ENCODE measurements at places on chromosomes 13 and 19. TPM values are rescaled to one million over a fixed set of nuclear protein-coding genes. Genes with fewer than 3 reads are reported as not detected.
A peak's percentile ranks its signal among the peaks of the same experiment; 100 is the strongest.

DNA sequence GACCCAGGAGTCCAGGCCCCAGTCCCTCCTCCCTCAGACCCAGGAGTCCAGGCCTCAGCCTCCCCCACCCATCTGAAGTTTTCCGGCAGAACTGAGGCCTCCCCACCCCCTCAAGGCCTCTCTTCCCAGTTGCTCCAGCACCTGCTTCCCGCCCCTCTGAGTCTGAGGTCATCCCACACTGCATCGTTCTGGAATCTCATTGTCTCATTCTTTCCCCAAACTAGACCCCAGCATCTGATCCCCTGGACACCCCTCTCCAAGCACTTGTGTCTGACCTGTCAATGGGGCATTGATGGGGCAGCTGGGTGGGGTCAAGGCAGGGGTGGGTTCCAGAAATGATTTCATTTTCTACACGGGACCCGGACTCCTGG is 793 bp upstream of the SBK2 start:
- DNase-seq: no peak

DNA sequence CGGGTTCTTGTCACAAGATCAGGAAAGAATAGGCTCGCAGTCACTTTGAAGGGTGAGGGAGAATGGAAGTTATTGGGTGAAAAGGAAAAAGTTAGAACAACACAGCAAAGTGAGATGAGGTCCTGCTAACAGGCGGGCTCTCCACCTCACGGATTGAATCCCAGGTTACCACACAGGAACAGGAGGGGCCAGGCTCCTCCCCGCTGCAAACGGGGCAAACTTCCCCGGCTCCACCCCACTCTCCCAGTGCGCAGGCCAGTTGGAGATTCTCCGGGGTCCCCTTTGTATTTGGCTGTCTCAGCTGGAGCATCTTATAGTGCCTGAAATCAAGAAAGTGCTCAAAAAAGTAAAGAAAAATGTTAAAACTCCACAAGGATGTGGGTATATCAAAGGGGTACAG is 78.3 kb upstream of the IPO5 start:
- DNase-seq: no peak

- DNase-seq: no peak
Measured at GRCh38 chr13:21324803-21325202, 134.3 kb downstream of the ZDHHC20 start.

DNA sequence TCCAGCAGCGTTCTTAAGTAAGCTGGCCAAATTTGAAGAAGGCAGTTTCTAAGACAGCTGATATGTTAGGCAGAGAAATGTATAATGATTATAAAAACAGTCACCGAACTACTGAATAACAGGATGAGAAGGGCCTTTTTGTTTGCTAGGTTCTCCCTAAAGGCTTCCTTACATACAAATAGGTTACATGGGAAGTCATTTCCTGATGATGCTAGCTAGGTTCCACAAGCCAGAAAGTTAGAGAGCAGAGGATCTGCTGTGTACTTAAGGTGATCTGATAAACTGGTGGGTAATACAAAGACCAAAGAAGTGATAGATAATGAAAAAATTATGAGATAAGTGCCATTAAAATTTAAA is 139.7 kb downstream of the VWA8 start:
- no peak for DNase-seq

- DNase-seq: no peak
Measured at GRCh38 chr19:23118400-23118799, 1.6 kb downstream of the ZNF730 start.

GRCh38 chr13:97226013-97226412 is 3.9 kb downstream of the MBNL2 start:
- DNase-seq: no peak

DNA sequence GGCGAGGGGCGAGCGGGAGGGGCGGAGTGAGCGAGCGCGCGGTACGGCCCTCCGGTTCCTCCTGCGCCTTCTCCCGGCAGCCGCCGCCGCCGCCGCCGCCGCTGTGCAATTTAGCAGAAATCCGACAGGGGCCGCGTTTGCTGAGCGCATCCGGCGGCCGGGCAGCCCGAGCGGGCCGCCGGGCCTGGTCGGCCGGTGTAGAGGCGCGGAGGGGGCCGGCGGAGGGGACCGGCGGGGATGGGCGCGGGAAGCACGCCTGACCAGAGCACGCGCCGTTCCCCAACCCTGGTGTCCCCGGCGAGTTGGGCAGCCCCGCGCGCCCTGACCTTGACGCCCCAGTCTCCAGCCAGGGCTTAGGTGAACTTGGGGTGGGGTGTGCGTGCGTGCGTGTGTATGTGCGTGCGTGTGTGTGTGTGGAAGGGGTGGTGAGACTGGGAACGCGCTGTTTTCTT is 144.5 kb upstream of the ZNF536 start:
- DNase-seq: peak; percentile 89

GRCh38 chr19:6711605-6712004 is 8.8 kb downstream of the C3 start:
- peak; percentile 69 for DNase-seq

- DNase-seq: peak; percentile 28
Measured at GRCh38 chr19:35223084-35223790, 5.3 kb downstream of the FAM187B start.

DNA sequence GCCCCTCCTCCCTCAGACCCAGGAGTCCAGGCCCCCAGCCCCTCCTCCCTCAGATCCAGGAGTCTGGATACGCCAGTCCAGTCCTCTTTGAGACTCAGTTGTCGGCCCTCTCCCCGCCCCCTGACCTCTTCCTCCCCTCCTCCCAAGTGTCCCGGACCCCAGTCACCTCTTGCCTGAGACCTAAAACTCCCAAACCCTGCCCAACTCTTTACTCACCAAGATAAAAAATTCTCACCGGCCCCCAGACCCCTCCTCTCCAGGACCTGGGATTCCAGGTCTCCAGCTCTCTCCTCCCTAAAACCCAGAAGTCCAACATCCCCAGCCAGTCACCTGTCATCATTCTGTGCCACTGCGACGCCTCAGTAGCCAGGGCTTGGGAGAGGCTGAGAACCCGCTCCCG is 1.4 kb upstream of the HSD17B14 start:
- DNase-seq: no peak

DNA sequence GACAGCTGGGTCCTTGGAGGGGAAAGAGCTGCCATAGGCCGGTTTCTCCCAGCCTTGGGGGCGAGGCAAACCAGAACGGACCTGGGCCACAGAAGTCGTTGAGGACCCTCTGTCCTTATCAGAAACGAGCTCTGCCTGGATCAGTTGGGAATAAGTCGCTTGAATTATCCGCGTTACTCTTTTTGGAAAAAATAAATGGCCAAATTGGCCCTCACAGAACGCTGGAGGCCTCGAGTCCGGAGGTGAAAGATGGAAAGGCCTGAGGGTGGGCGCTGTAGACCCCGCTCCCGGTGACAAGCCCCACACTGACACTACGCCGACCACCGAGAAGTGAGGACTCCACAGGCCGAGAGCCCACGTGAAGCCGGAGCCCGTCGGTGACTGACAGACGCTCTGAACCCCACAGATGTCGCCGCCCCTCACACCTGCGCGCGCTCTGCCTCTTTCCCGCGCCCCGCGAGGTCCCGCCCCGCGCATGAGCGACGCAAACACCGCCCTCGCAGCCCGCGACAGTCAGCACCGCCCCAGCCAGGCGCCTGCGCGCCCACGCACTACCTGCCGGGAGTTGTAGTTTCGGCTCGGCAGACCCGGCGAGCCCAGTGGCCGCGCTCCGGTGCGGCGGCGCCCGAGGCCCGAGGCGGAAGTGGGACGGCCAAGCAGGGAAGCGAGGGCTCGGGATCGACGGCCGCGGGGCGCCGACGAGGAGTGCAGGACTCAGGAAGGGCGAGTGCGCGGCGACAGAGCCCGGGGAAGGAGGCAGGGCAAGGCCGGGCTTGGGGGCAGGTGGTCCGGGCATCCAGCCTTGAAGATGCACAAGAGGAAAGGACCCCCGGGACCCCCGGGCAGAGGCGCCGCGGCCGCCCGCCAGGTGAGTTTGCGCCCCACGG is at the start of the genes BRME1 and CC2D1A:
Gene BRME1, minus strand, starts transcription at position 484 of the 887 bp plus-strand sequence. CDS start 1,225 bp downstream, outside the sequence.
Gene CC2D1A, plus strand, starts transcription at position 568 of the 887 bp plus-strand sequence. Its CDS starts 241 bp downstream, at position 809.
- DNase-seq: peak; percentile 97

GRCh38 chr19:10812196-10812595 is 23.8 kb downstream of the TMED1 start:
- DNase-seq: no peak

- DNase-seq: no peak
Measured at GRCh38 chr13:43329702-43330101, 306.3 kb downstream of the DNAJC15 start.

- no peak for DNase-seq
Measured at GRCh38 chr13:37397535-37397934, 201.0 kb downstream of the POSTN start.

DNA sequence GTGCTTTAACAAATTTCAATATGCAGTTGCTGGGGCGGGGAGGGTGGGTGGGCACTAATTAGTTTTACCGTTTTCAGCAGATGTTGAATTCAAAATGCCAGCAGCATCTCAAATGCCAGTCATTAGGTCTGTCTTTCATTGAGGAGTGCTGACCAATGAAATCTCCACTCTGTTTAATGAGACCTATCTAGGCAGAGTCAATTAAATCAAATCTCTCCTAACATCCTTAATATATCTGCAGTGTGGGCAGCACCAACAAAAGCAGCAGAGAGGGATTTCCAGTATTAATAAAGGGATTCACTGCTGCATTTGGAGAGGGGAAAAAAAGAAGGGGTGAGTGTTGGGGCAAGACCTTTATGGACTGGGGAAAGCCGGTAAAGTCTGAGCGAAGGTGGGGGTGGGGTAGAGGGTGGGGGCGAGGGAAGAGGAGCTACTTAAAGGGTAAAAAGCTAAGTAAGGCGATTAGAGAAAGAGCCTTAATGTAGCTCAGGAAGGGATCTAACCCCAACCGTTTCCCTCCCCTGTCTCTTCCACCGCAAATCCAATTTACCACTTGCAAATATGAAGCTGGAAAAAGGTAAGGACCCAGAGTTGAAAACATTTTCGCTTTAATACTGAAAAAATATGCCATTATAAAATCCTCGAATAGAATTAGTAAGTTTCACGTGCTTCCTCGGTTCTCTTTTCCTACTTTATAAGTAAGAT is 4.5 kb downstream of the SLITRK1 start:
- no peak for DNase-seq

DNA sequence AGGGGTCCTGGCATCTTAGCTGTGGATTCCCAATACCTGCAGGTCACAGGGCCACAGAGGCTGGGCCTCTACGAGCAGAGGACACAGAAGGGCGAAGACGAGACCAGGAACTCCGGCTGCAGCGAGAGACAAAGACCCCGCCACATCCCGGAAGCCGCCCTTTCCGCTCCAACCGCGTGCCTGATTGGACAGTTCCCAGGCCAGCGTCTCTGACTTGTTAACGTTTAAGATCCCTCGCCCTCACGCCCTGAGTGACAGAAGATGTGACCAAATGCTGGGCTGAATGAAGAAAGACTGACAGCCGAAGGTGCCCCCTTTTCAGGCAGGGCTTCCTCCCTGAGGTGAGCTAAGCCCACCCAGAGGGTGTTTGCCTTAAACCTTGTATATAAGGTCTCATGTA is at the start of gene ZNF98:
Gene ZNF98, minus strand, starts transcription at position 136 of the 400 bp plus-strand sequence. Its CDS starts 122 bp downstream, at position 14.
- DNase-seq: no peak

DNA sequence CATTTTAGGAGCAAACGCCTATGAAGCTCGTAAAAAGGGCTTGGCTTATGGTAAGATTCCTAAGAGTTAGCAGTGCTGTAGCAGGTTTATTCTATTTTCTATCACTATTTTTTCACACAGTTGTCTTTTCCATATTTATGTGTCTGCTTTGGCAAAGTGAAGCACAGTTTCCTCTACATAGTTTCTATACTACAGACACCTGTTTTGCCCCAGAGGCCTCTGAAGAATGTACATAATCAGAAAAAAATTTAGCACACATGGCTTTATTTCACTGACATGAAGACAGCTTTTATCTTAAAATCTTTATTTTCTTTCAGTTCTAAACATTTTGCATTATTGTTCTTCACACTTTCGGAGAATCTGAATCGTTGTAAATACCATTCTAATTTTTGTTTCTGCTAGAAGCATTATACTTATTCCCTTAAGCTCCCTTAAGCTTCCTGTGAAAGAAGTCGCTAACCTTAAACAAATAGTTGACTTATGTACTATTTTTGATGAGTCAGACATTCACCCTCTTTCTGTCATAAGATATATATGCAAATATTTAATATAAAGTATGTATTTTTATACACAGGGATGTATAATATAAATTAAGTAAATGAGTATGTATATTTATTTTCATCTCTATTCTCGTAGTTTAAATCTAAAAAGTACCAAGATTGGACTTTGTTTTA is 816.0 kb downstream of the OLFM4 start:
- DNase-seq: no peak

The KLK3 gene
- total RNA-seq: not detected

The ZNF846 gene
- total RNA-seq: 18.2 TPM

The HDGFL2 gene
- total RNA-seq: 28.1 TPM

The SIRT2 gene
- total RNA-seq: 41.7 TPM

The IFNL3 gene
- not detected for total RNA-seq

The ZNF486 gene
- total RNA-seq: 5.0 TPM

The KCNC3 gene
- total RNA-seq: 0.90 TPM

Data from posterior vena cava (tissue), 2 donors.